A549 treated with Hydrocortisone at 1 μM for 4 hours (cell line): ENCODE measurements at places on chromosomes 2 and 18. TPM values are rescaled to one million over a fixed set of nuclear protein-coding genes. Genes with fewer than 3 reads are reported as not detected.

The ERICH2 gene
- total RNA-seq: not detected in 5 replicates

The CD207 gene
- not detected in 5 replicates for total RNA-seq

The TEX44 gene
- not detected in 5 replicates for total RNA-seq

The TP53I3 gene
- 257 to 305 TPM (median 269 TPM) in 5 replicates for total RNA-seq

The ARMC9 gene
- 12.9 to 16.8 TPM (median 14.9 TPM) in 5 replicates for total RNA-seq

The MEX3C gene
- 15.8 to 22.1 TPM (median 19.4 TPM) in 5 replicates for total RNA-seq

The CCBE1 gene
- total RNA-seq: 9.7 to 14.4 TPM (median 13.0 TPM) in 5 replicates

The RTP5 gene
- not detected in 5 replicates for total RNA-seq

The WDCP gene
- total RNA-seq: 12.7 to 15.7 TPM (median 14.7 TPM) in 5 replicates
